ENCODE measurements at places on chromosomes 6 and 20.

GRCh38 chr20:43949741-43950618 lies 35.3 kb downstream of the TOX2 start:
- peak; percentile 82 for DNase-seq

GRCh38 chr6:155031091-155031490 lies 36.0 kb downstream of the TIAM2 start:
- no peak for DNase-seq

DNA sequence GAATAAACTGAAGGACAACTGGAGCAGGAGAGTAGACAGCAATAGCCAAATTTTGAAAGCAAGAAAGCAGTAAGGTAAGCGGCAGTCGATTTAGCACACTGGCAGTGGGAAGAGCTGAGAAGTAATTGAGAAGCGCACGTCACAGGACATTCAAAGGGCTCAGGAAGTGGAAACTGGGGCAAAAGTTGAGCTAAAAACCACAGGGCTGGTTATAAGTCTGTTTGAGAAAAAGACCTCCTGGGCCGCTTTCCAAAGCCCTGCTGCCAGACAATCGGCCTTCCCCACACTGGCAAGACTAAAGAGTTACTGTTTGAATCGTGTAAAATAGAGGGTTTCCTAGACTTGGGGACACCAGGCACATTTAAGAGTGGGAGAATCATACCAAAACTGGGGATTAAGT lies 161.4 kb downstream of the DNAH8 start:
- no peak for DNase-seq

GRCh38 chr6:151263967-151264366 lies 24.2 kb downstream of the AKAP12 start:
- DNase-seq: no peak

DNA sequence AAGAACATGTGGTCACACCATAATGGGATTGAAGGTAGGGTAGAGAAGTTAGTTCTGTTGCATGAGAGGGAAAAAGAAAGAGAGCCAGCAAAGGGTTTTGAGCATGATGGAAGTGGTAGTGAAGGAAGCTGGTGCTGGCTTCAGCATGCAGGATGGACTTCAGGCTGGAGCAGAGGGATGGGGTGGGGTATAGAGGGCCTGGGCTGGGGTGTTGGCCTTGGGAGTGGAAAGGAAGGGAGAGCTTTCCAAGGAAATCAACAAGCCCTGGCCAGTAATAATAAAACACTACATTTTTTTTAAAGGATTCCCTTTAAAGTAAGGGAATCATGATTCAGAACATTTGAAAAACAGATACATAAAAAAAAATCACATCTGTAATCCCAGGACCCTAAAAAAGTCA lies 61.2 kb downstream of the LAMA4 start:
- DNase-seq: no peak

DNA sequence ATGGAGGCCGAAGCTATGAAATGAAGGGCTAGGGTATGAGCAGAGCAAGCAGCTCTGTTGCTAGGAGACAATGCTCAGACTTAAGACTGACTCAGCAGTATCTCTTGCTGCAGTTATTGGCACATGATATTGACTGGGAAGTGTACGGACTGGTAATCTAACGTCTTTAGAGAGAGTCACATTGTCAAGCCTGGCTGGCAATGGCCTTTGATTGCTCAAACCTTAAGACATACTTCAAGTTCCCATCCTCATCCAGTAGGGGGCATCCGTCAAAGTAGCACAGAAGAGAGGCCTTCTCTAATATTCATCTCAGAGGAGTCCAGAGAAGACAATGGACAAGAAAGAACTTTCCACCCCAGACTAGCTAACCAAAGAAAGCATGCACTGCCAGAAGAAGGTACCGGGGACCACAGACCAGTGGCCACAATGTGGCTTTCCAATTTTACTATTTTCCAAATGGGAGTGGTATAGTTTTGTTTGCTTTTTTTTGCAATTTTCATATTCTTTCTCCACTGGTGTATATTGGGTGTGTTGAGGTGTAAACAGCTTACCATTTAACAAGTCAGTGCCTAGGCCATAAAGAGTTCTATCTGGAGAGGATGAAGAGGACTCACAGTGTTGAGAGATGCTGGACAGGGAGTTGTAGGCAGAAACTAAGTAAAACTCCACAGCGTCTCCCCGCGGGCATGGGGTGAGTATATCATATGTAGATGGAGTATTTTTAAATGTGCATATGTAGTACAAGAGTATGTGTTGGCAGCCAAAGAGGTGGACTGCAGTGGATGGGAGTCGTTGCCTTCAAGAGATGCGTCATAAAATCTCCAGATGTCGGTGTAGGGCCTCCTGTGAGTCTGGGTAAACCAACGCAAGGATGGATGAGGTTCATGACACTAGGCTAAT lies 36.7 kb downstream of the LRFN2 start:
- DNase-seq: no peak

- no peak for DNase-seq
These were observed 568.2 kb downstream of the HDGFL1 start for GRCh38 chr6:23137611-23138010.

Data from activated CD8-positive, alpha-beta memory T cell treated with anti-CD3 and anti-CD28 coated beads, Interleukin-2, amount 50 U/mL, for 48 hours (primary cell).